GM20000 (cell line): ENCODE measurements at places on chromosomes 1 and 21.
A peak's percentile ranks its signal among the peaks of the same experiment; 100 is the strongest.

GRCh38 chr1:201266774-201267173, 16.5 kb upstream of the PKP1 start:
- no peak for DNase-seq

- no peak for DNase-seq
Measured at GRCh38 chr1:229434641-229435051, 752 bp upstream of the ACTA1 start.

DNA sequence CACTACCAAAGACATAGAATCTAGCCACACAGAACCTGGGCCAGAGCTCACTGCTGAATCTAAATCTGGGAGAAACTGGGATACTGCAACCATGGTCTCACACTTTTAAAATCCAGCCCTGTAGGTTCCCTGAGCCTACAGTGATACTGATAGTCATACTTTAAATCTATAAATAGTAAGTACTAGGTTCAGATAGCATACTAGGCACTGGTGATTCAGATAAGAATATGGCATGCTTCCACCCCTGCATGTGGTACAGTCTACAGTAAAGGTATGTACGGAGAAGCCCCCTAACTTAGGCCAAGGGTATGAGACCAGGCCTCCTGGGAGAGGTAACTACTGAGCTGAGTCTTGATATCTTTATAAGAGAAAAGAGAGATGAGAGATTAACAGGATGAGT, 193.3 kb upstream of the HMGB4 start:
- no peak for DNase-seq

- DNase-seq: no peak
Measured at GRCh38 chr1:154964359-154964758, 2.8 kb upstream of the PYGO2 start.

GRCh38 chr1:229947968-229948367, 119.1 kb upstream of the GALNT2 start:
- DNase-seq: no peak

DNA sequence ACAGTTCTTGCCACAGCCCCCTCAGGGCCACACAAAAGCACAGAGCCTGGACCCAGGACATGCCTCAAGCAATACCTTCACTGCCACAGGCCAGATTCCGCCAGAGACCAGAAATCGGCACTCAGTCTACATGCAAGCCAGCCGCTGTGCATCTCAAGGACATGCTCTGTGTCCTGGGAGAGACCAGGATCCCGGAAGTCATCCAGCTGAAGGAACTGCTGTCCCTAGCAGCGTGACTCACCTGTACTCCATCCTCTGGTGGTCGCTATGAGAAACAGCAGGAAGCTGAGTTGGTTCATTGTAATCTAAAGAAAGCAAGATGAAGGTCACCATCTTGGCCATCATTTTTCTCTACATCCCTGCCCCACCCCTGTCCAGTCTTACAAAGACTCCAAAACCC, 401 bp downstream of the ITLN1 start:
- DNase-seq: no peak

- peak; percentile 15 for DNase-seq
Measured at GRCh38 chr1:197692965-197693364, 82.3 kb downstream of the DENND1B start.

- no peak for DNase-seq
Measured at GRCh38 chr21:15066123-15066575, 1.3 kb upstream of the NRIP1 start.

DNA sequence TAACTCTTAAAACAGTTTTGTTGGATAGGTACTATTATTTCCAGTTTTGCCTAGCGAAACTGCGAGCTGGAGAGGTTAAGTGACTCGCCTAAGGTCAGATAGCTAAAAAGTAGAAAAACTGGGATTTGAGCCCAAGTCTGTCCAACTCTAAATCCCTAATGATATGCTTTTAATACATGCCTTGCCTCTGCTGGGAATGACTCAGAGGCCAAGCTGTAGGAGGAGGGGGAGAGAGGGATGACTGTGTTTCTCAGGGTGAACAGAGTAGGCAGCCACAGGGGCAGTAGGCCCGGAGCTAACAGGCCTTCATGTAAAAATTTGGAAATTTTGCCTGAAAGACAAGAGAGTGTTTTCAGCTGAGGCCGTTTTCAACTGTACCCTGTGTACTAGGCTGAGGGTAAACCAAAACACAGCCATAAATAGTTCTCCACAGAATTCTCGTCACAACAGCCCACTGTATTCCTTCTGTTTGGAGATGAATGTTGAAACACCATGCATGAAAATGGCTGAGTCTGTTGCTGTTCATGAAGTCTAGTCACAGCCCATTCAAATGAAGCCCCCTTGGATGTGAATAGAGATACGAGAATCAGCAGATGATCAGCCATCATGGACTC, 107.5 kb upstream of the HOOK1 start:
- DNase-seq: no peak

GRCh38 chr21:45830720-45831366, 150.7 kb upstream of the COL6A1 start:
- DNase-seq: no peak

DNA sequence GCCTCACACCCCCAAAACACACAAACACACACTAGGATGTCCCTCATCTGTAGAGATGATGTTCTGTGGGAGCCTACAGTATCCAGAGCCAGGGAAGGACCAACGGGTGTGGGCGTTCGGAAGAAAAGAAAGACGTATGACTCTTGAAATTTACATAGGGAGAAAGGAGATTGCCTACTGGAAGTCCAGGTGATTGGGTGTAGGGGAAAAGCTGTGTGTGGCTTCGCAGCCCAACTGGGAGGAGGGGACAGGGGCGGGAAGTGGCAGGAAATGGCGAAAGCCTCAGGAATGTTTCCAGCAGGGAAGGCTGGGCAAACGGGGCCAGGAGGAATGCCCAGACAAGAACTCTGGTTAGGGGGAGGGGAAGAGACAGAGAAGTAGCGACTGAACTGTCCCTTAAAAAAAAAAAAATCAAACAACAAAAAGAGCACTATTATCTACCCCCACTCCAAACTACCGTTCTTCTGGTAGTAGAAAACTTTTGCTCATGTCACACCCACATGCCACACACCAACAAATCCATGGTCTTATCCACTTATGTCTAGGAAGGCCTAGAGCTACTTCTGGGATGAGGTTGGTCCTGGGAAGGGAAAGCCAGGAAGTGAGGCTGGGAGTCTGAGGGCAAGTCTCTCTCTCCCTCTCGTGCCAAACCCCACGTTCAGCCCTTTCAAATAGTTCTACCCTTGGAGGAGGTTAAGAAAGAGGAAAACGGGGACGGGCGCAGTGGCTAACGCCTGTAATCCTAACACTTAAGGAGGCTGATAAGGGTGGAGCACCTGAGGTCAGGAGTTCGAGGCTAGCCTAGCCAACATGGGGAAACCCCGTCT, 1.8 kb upstream of the CKS1B start:
- DNase-seq: no peak

GRCh38 chr1:242839101-242839500, 314.6 kb upstream of the PLD5 start:
- DNase-seq: no peak

- DNase-seq: no peak
Measured at GRCh38 chr1:234469376-234469775, 9.6 kb downstream of the TARBP1 start.

- no peak for DNase-seq
Measured at GRCh38 chr21:27693376-27693775, 726.5 kb upstream of the ADAMTS5 start.

GRCh38 chr1:40185951-40186864, 25.0 kb downstream of the RLF start:
- DNase-seq: peak; percentile 73

- no peak for DNase-seq
Measured at GRCh38 chr1:209080170-209080781, 503.2 kb upstream of the CAMK1G start.

GRCh38 chr21:43348801-43349261, 78.1 kb downstream of the SIK1 start:
- DNase-seq: no peak

- no peak for DNase-seq
Measured at GRCh38 chr1:20603504-20604464, 14.9 kb downstream of the CDA start.

- DNase-seq: no peak
Measured at GRCh38 chr1:106746448-106747085, 309.9 kb upstream of the PRMT6 start.

DNA sequence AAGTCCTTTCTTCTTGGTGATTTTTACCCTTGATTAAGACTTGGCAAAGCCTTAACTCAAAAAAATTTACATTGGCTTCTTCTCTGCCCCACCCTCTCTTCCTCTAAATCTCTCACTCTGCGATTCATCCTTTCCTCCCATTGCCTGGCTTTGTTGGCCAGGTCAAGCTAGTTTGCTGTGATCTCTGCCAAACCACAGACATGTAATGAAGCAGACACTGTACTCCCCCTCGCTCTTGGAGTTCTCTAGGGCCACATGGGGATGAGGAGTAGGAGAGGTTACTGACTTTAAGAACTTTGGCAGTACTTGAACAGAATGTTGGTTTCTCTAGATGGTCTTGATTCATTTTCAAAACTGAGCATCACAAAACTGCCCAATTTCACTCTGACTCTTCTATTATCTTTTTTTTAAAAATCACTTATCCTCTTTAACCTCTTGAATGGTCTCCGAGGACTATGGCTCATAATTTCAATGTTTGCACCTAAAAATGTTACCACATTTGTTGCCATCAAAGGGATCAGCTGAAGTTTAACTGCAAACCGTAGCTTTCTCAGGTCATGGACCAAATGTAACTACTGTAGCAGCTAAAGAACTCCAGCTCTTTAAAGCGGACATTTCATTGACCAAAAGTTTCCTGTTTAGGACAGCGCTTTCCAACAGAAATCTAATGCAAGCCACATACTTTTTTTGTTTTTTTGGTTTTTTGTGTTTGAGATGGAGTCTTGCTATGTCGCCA, 62.7 kb upstream of the IPO9 start:
- no peak for DNase-seq

DNA sequence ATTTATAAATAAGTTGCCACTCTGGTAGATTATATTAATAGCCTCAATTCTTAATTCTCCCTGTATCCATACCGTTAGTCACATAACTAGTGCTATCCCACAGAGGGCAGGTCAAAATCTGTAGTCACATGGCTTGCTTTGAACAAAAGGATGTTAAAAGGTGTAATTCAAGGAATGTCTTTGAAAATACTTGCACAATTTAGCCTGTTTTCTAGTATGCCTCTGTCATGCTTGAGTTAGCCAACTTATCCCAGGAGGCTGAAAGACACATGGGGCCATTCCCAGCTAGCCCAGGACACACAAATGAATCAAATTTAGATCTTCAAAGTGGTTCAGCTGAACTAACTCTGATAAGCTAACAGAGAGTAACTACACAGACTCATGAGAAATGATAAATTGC, 758.5 kb upstream of the NEGR1 start:
- no peak for DNase-seq

- DNase-seq: no peak
Measured at GRCh38 chr1:204348722-204349121, 11.0 kb downstream of the PLEKHA6 start.

DNA sequence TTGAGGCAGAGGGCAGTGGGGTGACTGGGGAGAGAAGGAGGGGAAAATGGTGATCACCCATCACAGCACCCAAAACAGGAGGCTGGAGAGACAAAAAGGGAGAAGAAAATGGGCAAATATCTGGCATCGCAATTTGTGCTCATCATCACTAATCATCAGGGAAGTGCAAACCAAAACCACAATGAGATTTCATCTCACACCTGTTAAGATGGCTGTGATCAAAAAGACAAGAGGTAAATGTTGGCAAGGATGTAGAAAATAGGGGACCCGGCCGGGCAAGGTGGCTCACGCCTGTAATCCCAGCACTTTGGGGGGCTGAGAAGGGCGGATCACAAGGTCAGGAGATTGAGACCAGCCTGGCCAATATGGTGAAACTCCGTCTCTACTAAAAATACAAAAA, 74.0 kb downstream of the KIF14 start:
- DNase-seq: no peak

- DNase-seq: no peak
Measured at GRCh38 chr1:22380024-22380785, 71.4 kb upstream of the ZBTB40 start.

GRCh38 chr21:45818276-45818903, 163.2 kb upstream of the COL6A1 start:
- no peak for DNase-seq

- peak; percentile 7 for DNase-seq
Measured at GRCh38 chr21:35321322-35322200, 272.5 kb upstream of the RUNX1 start.
